ENCODE measurements at places on chromosomes 16 and 17.

DNA sequence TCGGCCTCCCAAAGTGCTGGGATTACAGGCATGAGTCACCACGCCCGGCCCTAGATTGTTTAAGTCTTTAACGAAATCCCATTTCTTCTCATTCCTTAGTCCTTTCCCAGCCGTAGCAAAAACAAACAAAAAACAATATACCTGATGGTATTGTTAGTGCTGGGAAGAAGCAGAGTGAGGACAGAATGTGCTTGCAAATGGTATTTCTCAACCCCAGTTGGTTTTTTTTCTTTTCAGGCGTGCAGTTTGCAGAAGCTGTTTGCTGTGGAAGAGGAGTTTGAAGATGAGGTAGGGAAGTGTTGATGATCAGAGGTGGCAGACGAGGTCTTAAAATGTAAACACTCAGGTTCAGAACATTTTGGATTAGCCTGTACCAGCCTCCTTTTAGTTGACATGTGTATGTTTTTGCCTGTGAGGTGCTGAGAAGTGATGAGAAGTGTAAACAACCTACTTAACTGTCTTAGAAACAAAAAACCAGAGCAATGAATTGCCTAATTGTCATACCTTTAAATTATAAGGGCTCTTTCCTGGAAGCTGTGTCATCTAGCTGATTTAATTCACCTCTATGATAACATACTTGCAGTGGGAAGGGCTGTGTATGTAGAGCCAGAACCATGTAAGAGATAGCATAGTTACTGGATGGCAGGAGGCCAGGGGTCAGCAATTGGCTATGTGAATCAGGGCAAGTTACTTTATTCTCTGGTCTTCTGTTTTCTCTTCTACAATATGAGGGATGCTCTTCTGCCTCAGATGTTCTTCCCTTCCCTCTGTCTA lies 3.4 kb downstream of the HROB start:
- DNase-seq: peak; percentile 32

GRCh38 chr16:70396246-70396904 lies 42.5 kb downstream of the ST3GAL2 start:
- no peak for DNase-seq

DNA sequence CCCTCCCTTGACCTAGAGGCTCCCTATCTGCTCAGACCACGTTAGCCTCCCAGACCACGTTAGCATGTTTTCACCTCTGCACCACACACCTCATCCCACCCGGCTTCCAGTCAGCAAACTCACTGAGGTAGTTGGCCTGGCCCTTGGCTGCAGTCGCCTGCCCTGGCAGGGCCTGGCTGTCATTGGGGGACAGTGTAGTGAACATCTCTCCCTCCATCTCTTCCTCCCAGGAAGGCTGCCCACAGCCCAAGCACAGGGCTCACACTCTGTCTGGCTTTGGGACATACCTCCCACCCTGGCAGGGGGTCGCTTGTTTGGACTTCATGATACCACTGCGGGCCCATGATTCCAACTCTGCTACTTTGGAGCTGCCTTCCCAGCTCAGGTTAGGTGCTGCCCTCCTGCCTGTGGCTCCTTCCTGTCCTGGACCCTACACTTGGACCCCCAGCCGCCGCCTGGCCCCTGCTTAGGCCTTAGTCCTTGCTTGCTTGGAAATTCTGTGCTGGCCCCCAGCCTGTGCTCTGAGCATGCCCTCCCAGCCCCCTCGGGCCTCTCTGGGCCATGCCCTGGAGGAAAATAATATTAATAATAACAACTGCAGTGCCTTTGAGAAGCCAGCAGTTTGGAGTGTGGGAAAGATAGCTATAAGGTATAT lies 167.7 kb downstream of the COPRS start:
- no peak for DNase-seq

DNA sequence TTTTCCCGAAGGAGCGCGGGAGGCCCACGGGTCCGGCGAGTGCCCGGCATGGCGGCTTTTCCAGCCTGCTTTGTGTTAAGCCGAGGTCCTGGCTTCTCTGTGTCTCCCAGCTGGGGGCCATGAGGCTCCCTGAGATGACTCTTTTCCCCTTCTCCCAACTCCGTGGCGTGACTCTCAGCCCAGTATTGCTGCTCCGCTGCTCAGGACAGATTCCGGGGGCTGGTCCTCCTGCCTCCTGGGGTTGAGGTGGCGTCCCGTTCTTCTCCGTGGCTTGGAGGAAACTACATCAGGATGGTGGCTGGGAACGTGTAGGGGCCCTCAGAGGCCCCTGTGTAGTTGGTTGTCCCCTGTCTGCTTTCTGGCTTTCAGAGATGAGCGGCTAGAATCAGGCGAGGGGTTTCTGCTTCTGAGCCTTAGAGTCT lies 951 bp downstream of the GPS1 start:
- DNase-seq: peak; percentile 21

GRCh38 chr17:43471585-43472160 lies 12.1 kb upstream of the DHX8 start:
- no peak for DNase-seq

DNA sequence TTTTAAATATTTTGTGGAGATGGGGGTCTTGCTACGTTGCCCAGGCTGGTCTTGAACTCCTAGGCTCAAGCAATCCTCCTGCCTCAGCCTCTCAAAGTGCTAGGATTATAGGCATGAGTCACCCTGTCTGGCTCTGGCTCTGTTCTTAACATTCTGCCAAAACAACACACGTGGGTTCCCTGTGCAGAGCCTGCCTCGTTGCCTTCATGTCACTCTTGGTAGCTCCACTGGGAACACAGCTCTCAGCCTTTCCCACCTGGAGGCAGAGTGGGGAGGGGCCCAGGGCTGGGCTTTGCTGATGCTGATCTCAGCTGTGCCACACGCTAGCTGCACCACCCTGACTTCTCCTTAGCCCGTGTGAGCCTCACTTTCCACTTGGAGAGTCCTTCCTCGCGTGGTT lies 19.3 kb downstream of the CRISPLD2 start:
- no peak for DNase-seq

DNA sequence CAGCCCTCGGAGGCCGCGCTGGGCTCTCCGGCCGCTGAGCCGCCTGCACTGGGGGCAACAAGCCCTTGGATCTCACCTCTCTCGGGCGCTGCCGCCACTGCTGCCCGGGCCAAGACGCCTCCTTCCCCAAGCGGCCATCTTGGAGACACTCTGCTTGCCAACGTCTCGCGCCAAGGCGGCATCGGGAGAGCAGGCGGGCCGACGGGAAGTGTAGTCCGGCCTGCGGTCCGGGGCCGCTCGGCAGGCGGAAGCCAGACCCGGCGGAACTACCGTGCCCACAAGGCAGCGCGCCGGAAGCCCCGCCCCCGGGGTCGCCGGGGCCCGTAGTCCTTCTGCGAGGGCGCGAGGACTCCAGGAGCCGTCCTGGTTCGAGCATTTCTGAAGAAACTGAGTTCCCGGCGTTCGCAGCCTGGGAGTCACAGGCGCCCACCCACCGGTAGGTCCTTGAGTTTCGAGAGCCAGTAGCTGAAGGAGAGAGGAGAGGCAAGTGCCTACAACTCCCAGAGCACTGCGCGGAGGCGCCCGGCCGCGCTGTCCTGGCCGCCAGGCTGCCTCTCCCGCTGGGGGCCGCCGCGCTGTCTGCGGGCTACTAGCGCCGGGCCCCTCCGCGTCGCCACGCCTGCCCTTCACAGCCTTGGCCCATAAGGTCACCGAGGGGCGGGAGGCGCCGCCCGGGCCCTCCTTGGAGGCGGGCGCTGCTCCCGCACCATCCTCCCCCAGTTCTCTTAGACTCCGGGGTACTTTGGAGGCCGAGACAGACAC lies at the start of gene TMEM11:
TMEM11 (minus strand) TSS at position 147 of the 762 bp plus-strand sequence; CDS start at position 138, 9 bp downstream.
- DNase-seq: peak; percentile 98

DNA sequence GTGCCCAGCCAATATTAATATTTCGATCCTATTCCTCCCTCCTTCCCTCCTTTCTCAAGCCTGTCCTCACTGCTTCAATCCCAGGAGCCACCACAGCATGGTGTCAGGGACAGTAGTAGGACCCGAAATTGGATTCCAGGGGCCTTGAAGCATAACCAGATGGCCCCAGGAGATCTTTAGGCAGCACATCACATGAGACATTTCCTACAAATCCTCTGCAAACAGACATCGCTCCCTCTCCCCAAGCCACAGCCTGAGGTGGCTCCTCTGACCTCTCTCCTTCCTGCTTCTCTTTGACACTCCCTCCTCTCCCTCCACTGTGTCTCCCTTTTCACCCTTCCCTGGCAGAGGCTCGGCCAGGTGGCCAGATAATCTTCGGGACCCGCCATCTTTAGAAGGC lies 76.6 kb downstream of the BMERB1 start:
- no peak for DNase-seq

GRCh38 chr16:75763204-75763603 lies 36.9 kb upstream of the CPHXL start:
- no peak for DNase-seq

- no peak for DNase-seq
These were observed 69.5 kb upstream of the GNG13 start for GRCh38 chr16:869823-870641.

All from adipocyte (in vitro differentiated cells).